ENCODE measurements at places on chromosomes 6 and 20.

DNA sequence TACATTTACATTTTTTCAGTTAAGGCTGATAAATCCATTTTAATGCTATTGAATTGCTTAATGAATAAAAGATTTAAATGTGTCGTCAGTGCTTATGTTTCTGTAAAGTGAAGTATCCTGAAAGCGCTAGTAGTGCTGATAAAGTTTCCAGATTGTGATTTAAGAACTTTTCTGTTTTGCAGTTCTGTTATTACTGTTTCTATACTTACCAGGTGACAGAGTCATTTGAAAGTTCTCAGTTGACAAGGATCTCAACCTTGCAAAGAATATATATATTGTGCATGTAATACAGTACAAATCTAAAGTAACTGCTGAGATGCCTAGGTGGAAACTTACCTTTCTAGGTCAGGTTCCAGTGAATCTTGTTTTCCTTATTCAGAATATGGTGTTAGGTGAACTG is 201.8 kb downstream of the ARID1B start:
- no peak for DNase-seq

DNA sequence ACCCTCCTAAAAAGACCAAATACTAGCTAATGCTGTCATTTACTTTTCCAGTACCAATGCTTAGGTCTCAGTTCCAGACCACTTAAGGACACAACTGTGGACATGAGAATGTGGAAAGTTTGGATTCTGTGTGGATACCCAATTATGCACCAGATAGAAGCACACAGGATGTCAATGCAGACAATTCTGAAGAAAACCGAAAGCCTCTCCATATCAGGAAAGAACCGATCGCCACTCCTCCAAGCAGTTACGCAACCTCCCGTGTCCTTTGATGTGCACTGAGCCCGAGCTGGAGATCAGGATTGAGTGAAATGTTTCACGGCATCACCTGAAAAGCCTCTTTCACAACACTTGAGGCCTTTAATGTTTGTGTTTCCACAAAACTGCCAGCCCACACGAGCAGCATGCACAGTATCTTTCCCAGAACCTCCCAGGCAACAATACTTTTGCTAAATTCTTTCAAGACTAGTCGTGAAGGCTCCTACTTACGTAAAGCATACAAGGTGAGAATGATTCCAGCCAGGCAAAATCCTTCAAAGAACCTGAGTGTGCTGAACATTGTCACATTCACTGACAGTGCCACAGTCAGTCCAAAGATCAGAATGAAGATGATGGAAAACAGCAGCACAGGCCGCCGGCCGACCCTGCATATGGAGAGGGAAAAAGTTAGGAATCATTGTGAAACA is 47.0 kb downstream of the SLC22A23 start:
- DNase-seq = no peak

DNA sequence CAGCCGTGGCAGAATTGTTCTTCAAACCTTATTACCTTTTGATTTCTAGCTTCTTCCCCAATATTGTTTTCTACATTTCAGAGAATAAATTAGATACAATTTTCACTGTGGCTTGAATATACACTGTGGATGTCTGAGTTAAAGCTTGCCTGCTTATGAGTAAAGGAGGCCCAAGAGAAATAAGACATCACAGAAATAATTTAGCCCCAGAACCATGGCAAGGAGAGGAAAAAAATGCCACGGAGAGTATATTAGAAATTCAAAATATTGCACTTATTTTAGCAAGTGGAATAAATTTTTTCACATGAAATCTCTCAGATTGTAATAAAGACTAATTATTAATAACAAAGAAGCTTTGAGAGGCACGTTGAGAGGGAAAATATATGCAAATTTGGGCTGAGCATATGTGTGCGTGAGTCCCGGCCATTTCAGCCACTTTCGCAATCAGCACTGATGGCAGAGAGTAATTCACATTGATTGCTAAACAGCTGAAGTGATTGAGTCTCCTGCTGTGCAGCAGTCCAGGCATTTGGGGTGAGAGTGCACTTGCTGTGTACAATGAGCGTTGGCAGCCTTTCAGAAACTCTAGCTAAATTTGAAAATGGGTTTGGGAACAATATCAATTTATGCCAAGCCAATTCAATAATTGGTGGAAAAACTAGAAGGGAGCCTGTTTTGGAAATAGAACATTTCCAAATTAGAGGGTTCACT is 596.0 kb downstream of the EPM2A start:
- no peak for DNase-seq

GRCh38 chr6:121055572-121056163 is 278.6 kb downstream of the TBC1D32 start:
- no peak for DNase-seq

DNA sequence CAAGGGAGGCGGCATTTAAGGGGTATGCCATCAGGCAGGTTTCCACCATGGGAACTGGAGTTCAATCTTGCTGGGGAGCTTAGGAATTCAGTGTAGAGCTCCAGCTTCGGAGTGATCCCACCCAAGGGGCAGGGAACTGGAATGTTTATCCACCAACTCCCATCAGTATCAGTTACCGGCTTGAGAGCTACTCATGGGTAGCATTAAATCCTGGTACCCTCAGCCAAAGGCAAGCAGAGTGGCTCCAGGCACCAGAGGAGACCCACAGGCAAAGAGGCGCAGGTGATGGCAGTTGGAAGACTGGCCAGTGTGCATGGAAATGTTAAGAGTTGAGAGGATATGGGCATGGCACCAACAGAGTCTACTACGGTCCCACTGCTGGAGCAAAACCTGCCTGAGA is 14.1 kb downstream of the EDEM2 start:
- no peak for DNase-seq

DNA sequence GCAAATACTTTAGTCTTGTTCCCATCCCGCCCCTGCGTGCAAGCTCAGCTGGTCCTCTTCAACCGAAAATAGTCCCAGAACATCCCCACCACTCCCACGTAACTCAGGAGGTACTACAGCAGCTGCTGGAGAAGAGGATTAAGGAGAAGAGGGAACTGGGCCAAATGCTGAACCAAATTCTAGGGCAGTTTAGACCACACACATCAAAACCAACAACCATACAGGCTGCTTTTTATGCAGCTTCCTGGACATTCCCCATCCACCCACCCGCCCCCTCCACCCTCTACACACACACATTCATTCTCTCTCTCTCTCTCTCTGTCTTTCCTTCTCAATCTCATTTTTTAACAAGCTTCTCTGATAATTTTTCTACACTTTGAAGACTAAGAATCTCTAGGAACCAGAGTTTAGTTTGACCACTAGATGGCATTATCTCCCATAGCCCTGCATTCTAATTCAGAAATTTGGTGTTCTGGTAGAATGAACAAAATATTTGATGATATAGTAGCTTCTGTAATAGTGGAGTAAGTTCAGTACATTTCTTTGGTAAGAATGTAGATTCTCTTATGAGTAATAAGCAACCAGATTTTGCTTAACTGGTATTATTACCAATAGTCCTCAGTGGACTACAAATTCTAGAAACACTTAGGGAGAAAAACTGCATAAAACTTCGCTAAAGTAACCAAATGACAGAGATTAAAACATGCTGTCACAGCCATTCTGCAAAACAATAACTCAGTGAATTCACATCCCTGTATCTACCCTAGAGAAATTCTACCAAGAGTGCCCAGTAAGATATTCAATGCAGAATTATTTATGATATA is 52.1 kb upstream of the BEND6 start:
- DNase-seq = no peak

DNA sequence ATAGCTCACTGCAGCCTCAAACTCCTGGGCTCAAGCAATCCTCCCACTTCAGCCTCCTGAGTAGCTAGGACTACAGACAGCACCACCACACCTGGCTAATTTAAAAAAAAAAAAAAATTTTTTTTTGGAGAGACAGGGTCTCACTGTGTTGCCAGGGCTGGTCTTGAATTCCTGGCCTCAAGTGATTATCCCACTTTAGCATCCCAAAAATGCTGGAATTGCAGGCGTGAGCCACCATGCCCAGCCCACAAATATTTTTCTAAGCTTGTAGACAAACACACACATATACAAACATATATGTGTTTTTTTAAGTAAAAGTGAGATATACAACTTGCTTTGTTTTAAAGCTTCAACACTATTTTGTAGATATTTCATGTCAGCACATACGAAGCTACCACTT is 10.8 kb downstream of the HSPA12B start:
- no peak for DNase-seq

- DNase-seq = no peak
Observed at GRCh38 chr6:30885481-30885998, 1.2 kb downstream of the DDR1 start.

DNA sequence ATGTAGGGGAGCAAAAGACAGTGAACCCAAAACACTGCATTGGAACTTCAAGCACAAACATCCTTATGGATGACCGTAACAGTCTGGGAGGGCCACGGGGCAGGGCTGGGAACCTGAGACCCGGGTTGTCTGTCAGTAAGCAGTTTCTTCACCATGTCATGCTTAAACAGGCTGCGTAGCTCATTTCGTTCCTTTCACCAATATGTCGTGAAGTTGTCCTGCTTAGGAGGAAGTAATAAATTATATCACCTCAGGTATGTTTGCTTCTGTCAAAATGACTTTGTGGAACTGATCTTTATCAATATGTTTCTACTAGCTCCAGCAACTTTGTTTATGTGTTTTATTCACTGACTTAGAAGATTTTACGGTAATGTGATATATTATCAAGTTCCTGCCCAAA is 12.4 kb upstream of the MAK start:
- DNase-seq = no peak

GRCh38 chr6:51963980-51964379 is 123.4 kb downstream of the PKHD1 start:
- no peak for DNase-seq

GRCh38 chr6:89313006-89313405 is 2.1 kb downstream of the GABRR2 start:
- no peak for DNase-seq

- no peak for DNase-seq
Observed at GRCh38 chr6:161292145-161292544, 18.3 kb upstream of the AGPAT4 start.

DNA sequence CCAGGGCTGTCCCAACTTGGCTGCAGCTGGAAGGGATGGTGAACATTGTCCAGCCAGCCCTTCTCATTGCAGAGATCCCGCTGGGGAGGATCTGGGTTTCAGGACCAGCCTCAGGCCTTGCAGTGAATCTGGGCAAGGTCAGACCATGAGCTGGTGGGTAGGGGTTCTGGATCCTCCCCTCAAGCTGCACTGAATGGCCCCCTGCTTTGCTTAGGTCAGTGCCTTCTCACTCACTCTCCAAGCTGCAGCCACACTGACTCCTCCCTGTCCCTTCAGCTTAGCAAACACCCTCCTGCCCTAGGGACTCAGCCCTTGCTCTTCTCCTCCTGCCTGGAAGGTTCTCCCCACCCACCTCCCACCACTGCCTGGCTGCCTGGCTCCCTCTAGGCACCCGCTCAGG is 95.3 kb upstream of the KCNG1 start:
- no peak for DNase-seq

- peak; percentile 32 for DNase-seq
Observed at GRCh38 chr20:381581-382290, 1.2 kb downstream of the TRIB3 start.

- no peak for DNase-seq
Observed at GRCh38 chr6:52725535-52726192, 37.6 kb downstream of the GSTA2 start.

DNA sequence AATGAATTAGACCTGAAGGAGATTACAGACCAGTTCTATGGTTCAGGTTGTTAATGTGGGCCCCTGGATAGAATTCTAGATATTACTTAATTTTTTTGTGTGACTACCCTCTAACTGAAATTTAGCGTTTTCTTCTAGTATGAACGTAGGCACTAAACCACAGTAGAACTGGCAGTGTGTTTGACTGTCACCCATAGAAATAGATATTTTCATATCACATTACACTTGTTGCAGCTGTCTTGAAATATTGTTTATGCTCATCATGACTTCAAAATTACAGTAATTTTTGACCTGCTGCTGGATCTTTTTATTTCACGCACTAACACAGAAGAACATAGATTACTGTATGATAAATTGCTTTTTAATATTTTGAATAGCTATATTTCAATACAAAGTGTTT is 31.6 kb downstream of the E2F3 start:
- no peak for DNase-seq

DNA sequence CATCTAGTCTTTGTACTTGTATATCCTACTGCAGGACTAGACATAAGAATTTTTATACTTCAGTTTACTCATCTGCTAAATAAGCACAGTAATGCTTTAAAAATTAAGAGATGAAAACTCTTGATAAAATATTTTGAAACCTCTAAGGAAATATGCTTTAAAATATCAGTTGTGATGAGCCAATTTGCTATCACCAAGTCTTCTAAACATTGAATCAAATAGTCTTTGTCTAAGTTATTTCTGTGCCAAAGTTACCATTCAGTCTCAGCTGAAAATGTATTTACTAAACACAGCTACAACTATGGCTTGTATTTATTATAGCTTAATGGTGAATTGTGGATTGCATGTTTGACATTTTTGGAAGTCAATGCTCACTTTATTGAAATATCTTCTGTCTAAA is 46.2 kb upstream of the RFPL4B start:
- DNase-seq = no peak

DNA sequence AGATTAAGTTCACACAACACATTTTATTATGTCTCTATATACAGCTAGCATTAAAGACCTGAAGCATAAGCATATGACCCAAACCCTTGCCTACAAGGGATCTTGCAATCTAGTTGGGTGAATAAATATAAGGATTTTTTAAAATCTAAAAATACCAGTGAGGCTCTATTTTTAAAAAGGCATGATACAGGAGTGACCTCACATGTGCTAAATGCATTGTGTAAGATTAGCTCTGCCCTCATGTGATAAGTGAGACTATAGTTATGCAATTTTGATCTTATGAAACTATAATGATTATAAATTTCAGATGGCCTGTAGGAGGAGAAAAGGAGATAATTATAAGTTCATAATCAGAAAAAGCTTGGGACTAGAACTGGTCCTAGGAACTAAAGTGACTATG is 451.0 kb upstream of the MAN1A1 start:
- no peak for DNase-seq

DNA sequence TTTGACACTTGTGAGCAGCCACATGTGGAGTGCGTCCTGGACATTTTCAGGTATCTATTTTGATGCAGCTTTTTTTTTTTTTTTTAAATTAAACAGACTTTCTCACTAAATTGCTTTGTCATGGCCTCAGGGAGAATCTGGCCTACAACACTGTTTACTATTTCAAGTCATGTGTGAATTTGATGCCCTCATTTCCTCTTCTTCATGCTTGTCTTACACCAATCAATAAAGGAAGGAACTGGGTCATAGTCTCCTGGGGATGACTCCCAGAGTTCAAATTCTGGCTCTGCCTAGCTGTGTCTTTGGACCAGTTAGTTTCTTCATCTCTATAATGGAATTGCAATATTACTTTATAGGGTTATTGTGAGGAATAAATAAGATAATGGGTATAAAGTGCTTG is 554.1 kb downstream of the PRKN start:
- DNase-seq = no peak

GRCh38 chr20:53226826-53227225 is 254.7 kb downstream of the TSHZ2 start:
- DNase-seq = no peak
